Stimulated activated CD4-positive, alpha-beta T cell treated with anti-CD3 and anti-CD28 coated beads, Interleukin-4, amount 100 ng/mL, for 24 hours (primary cell): ENCODE measurements at places on chromosomes 7 and 10.

- DNase-seq = no peak
Observed at GRCh38 chr7:1501487-1502270, 2.5 kb downstream of the INTS1 start.

DNA sequence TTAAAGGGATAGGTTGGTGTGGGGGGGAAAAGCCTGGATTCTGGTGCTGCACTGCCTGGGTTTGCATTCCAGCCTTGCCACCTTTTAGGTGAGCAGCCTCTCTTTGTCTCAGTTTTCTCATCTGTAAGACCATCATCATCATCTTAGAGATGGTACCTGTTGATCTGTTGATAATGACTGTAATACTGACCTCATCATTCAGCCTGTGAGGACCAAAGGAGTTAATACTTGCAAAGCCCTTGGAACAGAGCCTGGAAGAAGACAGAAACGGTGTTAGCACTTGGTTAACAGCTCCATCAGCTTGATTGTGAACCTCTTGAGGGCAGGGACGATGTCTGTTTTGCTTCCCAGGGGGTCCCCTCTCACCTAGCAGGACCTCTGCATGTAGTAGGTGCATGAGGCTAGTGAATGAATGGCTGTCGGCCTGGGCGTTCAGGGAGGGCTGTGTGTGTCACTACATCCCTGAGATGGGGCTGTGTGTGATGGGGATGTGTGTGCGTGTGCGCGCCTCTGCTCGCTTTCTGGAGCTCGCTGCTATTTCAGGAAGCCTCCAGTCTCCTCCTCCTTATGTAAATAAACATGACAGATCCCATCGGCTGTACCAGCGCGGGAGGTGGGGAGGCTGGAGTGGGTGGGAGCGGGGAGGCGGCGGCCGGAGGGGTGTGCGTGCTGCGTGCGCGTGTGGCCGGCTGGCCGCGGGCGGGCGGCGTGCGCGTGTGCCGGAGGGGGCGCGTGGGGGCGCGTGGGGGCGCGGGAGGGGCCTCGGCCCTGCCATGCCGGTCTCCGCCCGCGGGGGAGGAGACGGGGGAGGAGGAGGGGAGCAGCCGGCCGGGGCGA, 61.2 kb downstream of the NEURL1 start:
- DNase-seq = no peak

DNA sequence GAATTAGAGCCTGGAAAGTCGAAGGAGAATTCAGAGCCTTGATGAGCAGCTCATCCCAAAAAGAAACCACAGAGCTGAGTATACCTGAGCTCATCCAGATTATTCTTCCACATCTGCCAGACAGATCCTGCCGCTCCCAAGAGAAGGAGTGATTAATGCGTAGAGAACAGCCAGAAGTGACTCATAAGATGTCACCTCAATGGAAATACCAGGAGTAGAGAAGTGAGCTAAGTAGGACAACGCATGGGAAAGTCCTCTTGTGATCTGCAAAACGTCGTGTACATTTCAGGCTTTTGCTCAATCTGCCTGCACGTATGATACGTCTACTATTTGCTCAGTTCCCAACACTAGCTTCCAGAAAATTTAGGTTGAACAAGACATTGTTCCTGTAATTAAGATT, 230.5 kb upstream of the AUTS2 start:
- DNase-seq = no peak

- no peak for DNase-seq
Observed at GRCh38 chr7:88969167-88969566, 173.6 kb upstream of the TEX47 start.

GRCh38 chr7:70390251-70390650, 741.7 kb upstream of the GALNT17 start:
- DNase-seq = no peak

GRCh38 chr7:100785878-100786277, 41.4 kb downstream of the EPHB4 start:
- no peak for DNase-seq

DNA sequence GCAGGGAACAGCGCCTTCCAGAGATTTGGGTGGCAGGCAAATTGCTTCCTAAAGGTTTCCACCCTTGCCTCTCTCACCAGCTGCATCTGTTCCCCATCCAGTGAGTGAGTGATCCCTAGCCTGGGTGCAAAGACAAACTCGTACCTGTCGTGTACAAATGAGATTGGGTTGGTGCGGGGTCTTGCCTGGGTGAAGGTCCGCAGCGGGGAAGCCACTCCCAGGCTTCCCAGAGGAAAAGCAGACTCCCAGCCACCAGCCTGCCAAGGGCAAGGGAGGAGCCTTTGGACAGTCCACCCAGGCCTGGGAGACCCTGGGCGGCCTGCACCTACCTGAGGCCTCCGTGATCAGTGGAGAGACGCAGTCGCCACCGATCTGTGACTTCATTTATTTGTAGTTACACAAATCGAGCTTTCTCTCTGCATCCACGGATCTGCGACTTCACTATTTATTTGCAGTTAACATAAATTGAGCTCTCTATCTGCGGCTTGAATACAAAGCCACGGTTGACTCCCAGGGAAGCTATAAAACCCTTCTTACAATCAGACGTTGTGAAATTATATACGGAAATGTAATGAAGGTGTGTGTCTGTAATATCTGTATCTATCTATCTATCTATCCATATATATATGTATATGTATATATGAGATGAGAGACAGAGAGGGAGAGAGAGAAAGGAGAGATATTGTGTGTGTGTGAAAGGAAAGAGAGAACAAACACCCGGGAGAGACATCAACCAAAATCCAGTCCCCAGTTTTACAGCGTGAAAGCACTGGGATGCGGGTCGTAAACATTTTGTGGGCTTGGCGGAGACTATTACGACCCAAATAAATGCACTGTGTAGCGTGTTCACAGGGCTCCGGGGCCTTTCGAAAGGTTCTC, 3.0 kb upstream of the HOXA7 start:
- DNase-seq = no peak

- peak; percentile 16 for DNase-seq
Observed at GRCh38 chr7:127251465-127252376, 1.0 kb downstream of the GRM8 start.
